ENCODE measurements at places on chromosomes 3 and 15.
A peak's percentile ranks its signal among the peaks of the same experiment; 100 is the strongest.

DNA sequence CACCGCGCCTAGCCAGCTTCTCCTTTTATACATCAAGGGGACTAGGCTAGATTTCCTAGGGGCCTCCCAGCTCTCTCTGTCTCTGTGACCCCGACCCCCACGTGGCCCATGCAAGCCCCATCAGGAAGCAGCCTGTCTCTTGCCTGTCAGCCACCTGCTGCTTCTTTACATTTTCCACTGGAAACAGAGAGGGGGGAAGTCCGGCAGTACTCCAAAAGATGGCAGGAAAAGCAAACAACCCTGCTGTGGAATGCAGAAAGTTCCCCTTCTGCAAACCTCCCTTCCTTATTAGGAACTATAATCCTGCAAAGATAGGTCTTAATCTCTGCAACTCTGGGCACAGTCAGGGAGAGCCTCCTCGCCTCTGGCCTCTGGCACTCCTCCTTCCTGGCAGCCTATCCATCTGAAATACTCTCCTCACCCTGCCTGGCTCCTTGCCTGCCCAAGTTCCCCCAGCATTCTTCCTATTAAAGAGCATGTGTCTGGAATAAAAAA, 47.4 kb upstream of the HACD2 start:
- no peak for DNase-seq

DNA sequence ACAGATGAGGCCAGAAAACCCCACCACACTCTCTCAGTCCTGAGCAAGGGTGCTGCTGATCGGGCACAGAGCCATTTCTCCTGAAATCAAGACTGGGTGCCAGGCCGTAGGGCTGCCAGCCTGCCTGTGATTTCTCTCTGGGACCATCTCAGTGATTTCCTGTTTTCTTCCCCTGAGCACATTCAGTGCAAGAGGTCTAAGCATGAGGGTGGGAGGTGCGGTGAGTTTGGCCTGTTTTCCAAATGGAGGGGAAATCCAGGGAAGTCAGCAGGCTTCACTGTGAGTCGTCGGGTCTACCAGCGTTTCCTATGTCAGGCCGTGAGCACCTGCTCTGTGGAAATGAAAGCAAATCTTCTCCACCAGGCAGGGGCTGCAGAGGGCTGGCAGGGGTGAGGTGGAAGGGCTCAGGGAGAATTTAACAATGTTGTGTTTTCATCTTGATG, 82.3 kb downstream of the ST6GAL1 start:
- no peak for DNase-seq

DNA sequence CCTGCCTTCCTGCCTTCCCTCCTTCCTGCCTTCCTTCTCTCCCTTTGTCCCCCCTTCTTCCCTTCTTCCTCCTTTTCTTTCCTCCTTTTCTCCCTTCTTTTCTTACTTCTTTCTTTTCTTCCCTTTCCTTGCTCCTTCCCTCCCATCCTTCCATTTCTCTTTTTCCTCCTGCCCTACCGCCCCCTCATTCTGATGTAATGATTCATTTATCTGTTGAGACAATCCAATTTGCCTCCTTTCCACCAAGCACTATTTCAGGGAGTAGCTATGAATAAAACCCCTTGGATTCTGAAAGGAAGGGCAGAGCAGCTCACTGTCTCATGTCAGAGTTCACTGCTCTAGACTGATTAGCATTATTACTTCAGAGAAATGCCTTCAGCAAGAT, 462.6 kb downstream of the PDCD6IP start:
- DNase-seq = no peak

DNA sequence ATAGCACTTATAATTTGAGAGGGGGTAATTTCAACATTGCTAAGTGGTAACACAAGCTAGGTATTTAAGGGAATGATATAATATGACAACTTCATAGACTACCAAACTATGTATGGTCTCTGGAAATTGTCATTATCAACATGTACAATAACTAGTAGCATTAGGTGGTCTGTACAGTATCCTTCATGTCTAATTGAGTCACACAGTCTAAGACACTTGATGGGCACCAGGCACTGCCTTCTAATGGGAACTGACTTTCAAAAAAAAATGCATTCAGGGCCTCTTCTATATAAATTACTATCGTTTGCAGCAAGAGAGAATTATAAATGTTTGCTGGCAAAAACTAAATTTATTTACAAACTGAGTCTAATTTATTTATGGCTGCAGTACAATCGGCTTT, 271.8 kb downstream of the MECOM start:
- DNase-seq = no peak

DNA sequence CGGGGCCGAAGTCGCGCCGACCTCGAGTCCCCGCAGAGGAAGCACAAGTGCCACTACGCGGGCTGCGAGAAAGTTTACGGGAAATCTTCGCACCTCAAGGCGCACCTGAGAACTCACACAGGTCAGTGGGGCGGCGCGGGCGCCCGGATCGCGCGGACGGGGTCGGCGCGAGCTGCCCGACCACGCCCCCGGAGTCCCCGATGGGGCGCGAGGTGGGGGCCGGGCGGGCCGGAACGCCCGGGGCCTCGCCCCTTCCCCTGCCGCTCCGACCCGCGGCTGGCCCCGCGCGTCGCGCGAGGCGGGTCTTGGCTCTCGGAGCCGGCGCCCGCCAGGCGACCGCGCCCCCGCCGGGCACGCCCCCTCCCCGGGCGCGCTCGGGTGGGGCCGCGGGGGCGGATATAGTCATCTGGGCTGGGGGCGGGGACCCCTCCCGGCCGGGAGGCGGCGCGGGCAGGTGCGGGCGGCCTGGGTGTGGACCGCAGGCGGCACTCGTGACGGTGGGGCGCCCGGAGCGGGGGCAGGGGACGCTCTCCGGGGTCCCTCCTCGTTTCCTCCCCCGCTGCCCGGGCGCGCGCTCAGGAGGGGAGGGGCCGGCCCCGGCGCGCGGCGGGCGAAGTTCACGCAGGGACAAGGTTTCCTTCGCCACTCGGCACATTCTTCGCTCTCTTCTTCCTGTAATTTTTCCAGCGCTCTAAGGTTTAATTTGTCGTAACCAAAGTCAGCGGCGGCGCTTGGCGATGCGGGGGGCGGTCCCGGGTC, 1.2 kb downstream of the KLF13 start:
- peak; percentile 25 for DNase-seq

- DNase-seq = no peak
These were observed 9.2 kb upstream of the TRAK1 start for GRCh38 chr3:42081838-42082473.

- peak; percentile 78 for DNase-seq
These were observed 86.8 kb downstream of the CCK start for GRCh38 chr3:42179110-42179725.

DNA sequence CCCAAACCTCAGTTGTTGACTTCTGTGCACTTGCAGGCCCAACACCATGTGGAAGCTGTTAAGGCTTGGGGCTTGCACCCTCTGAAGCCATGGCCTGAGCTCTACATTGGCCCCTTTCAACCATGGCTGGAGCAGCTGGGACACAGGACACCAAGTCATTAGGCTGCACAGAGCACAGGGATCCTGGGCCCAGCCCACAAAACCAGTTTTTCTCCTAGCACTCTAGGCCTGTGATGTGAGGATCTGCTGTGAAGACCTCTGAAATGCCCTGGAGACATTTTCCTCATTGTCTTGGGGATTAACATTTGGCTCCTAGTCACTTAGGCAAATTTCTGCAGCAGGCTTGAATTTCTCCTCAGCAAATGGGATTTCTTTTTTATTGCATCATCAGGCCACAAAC, 1255.7 kb downstream of the ZPLD1 start:
- no peak for DNase-seq

GRCh38 chr3:27072810-27073651, 296.2 kb downstream of the NEK10 start:
- DNase-seq = no peak

DNA sequence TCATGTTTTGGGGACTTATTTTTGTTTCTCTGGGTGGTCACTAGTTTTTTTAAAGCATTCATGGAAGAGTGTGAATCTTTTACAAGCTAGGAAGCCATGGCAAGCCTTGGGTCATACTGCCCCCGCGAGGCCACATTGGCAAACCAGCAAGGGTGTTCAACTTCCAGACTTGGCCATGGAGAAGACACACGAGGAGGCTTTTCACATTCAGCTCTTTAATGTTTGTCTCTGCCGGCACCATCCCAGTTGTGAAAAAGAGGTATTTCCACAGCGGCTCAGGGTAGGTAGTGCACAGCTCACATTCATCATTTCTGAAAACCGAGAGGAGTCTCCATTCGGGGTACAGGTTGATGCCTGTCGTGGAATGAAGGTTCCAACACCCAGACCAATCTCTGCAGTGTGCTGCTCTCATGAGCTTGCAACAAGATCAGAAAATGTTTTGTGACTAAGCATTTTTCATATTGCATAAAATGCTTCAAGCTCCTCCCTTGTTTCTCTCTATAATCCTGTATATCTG, 7.7 kb downstream of the CCR5 start:
- DNase-seq = no peak

DNA sequence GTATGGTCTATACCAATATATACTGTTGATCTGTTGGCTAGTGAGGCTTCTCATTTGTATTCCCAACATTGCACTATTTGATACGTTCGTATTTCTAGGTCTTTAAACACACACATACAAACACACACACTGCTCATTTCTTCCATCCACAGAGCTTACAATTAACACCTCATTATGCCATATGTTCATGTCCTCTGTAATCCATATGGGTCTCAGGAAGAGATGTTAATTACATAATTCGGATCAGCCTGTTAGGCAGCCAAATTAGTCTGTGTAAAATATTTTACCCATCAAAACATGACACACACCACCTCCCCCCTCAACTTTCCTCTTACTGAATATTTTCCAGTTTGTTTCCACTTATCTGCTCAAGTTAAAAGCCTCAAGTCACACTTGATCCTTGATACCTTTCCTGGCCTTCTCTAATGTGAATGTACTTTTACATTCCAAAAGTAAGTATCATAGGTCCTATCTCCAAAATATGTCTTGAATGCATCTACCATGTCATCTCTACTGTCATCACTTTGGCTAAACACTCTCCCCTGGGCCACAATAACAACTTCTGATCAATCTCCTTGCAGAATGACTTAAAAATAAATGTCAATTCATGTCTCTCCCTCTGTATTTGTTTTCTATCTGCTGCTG, 28.2 kb downstream of the EOGT start:
- DNase-seq = no peak

DNA sequence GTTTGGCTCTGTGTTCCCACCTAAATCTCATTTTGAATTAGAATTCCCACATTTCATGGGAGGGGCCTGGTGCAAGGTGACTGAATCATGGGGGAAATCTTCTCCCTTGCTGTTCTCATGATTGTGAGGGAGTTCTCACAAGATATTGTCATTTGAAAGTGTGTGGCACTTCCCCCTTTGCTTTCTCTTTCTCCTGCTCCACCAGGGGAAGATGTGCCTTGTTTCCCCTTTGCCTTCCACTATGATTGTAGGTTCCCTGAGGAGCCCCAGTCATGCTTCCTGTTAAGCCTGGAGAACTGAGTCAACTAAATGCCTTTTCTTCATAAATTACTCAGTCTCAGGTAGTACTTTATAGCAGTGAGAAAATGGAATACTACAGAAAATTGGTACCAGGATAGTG, 157.2 kb upstream of the TPRG1 start:
- DNase-seq = no peak

DNA sequence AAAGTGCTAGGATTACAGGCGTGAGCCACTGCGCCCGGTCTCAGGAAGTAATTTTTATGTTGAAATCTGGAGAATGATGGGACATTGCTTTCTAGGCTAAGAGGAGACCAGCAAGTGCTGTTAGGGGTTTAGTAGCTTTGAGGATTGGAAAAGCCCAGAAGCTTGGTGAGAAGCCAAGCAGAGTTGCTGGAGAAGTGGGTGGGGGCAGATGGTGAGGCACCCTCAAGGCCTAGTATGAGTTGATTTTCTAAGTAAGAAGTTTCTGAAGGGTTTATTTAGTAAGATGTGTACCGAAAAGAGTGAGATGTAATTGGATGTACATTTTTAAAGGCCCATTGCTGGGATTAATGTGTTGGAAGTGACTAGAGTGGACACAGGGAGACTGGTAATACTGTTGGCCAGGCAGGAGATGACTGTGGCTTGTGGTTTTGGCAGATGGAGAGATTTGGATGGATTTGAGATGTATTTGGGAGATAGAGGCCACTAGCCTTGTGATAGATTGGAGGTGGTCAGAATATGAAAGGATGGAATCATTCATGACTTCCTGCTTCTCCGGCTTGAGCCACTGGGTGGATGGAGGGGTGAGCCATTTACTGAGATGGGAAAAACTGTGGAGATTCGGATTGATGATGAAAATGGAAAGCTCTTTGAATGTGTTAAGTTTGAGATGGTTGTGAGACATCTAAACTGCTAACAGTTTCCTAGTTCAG, 2.3 kb downstream of the LRRC28 start:
- peak; percentile 24 for DNase-seq

- no peak for DNase-seq
These were observed 163.0 kb downstream of the TBC1D5 start for GRCh38 chr3:17579289-17580031.

GRCh38 chr15:56393277-56393676, 28.1 kb downstream of the TEX9 start:
- DNase-seq = no peak

DNA sequence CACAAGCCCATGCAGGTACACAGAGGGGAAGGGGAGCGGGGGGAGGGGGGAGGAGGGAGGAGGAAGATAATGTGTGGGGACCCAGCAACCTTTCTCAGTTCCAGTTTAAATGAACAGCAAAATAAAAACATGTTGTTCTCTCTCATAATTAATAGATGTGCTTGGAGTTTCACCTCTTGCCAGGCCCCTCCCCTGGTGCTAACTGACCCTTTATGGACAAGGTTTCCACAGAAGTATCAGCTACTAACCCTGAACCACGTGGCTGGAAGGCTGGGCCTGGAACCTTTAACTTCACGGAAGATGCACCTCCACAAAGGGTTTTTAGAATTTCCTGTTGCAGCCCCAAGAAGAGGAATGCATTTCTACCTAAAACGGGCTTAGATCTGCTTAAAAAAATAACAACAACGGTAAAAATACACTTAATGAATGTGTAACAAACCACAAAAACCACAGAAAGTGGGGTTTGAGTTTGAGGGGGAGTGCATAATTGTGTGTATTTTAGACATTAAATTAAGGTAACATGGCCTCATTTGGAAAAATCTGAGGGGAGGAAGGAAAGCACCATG, 14.8 kb upstream of the SMAD3 start:
- no peak for DNase-seq

DNA sequence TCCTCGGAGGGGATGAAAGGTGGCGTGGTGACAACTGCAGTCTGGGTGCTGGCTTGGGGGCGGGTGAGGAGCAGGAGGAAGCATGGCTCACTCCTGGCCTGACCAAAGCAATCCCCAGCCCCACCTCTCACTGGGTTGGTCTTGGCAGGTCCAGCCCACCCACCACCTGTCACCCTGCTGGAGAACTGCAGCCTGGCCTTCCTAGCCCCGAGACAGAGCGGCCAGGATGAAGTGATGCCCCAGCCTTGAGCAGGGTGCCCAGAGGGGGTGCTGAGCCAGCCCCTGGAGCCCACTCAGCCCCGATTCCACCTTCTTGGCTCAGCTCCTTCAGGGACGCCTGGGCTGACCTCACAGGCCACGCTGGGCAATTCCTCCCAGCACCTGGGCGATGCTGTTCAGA, 89.9 kb downstream of the IQSEC1 start:
- DNase-seq = no peak

DNA sequence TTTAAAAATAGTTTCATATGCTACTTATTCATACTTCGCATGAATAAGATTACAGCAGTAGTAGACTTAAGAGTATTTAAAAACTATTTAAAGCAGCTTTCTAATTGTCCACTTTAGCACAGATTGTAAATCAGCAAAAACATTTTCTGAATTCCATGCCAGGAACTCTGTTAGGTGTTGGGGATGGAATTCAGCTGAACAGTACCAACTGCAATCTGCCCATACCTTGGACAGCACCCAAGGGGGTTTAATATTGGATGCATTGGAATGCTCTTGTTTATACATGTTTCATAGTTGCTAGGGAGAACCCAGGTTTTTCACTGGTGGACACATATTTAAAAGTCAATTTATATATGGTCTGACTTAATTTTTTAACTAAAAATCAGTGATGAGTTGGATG, 74.8 kb downstream of the PPM1L start:
- no peak for DNase-seq
